ENCODE measurements at places on chromosomes 1 and 21.

DNA sequence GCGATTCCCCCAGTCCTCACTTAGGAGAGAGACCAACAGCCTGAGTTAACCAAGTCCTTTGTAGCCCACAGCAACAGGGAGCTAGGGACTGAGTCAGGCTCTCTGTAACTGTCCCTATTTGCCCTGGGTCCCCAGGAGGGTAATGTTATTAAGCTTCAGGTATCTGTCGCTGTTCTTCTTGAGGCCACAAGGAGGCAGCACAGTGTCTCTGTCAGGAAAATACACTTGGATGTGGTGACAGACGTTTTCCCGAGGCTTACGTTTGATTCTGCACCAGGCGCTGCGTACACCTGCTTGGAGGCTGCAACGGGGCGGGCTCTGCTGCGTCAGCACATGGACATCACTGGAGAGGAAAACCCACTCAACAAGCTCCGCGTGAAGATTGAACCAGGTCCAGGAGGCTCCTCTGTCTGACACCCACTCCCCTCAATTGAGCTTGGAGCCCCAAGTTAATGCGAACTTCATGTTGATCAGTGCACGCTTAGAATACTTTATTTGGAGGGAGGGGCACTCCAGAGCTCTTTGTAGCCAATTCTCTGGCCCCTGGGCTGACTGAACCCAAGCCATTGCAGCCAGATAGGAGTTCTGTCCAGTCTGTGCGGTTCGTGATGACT, 10.7 kb upstream of the ELF3 start:
- no peak for DNase-seq

DNA sequence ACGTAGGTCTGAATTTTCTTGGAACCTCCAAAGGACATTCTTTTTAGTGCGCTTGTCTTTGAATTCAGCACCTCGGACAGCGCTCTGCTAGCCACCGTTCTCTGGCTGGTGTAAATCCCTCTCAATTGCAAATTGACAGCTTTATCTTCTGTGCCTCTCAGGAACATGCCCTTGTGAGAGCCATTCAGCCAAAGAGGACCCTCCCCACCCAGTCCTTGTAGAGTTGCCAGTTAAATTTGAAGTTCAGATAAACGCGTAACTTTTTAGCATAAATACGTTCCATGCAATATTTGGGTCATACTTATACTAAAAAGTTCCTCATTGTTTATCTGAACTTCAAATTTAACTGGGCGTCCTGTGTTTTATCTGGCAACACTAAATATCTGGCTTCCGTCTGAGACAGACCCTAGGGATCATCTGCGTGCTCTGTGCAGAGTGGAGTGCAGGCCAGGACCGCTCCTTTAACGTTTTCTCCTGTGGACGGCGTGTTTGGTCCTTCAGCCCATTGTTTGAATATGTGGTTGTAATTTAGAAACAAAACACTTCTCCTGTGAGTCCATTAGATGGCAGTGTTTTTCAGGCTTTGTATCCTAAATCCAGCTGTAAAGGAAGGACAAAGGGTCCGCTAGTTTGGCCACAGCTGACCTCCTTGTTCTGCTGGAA, 7.0 kb downstream of the KCNAB2 start:
- DNase-seq = no peak

DNA sequence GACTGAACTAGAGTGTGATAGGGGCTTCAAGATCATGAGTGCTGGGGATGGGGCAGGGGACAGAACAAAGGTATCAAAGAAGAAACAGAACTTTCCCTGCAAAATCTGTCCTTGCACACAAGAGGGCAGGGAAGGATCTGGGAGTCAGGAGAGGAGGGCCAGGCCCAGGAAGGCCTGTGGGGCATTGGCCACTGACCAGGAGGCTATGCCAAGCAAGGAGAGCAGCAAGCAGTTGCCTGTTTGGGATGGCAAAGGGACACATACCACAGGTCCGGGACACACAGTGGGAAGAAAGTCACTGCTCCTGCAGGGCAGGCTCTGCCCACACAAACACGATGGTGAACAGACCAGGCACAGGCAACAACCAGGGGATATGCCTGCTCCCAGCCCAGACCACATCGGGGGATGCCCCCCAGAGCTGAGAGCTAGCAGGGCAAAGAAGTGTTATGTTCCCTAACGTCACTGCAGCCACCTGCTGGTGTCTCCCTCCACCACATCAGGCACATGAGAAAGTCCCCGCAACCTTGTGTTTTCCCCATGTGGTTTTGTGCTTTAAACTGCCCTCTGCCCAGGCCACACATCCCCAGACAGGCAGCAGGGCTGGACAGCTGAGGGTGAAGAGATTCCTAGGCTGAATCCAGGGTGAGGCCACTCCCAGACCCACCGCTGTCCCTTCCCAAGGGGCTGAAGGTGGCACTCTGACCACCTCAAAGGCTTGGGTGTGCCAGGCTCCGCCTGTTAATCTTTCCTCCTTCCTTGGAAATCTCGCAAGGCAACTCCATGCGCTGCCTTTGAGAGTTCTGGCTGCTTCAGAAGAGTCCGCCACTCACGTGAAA, 53.6 kb downstream of the KIF21B start:
- no peak for DNase-seq

GRCh38 chr1:232538224-232538942, 91.5 kb downstream of the SIPA1L2 start:
- no peak for DNase-seq

DNA sequence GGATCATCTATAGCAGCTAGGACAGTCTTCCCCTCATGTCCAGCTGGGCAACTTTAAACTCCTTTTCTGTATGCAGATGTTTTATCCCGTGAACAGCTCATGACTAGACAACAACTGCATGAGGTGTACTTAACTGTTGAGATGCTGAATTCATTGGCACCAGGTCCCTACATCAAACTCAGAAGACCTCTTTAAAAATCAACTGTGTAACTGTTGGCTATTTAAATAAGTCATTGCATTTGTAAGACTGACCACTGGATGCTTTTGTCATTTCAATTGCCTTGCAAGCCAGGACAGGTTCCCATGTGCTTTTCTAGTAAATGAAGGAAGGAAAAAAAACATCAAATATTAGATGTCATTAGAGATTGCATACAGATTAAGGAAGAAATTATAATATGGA, 28.3 kb upstream of the GORAB start:
- no peak for DNase-seq

- no peak for DNase-seq
These were observed 27.5 kb upstream of the KDM4A start for GRCh38 chr1:43622471-43622870.

DNA sequence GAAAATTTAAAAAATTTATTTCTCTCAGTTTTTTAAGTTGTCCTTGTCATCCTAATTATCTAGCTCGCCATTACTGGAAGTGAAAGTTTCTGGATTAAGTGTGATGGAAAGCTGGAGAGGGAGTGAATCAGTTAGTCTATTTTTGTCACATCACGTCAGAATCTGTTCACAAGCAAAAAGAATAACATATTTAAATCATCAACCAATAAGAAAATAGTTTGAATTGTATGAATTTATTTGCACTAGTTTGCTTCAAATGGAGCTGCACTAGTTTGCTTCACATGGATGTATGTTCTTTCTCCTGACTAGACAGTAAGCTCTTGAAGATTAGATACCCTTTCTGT, 22.8 kb downstream of the PHC2 start:
- no peak for DNase-seq

DNA sequence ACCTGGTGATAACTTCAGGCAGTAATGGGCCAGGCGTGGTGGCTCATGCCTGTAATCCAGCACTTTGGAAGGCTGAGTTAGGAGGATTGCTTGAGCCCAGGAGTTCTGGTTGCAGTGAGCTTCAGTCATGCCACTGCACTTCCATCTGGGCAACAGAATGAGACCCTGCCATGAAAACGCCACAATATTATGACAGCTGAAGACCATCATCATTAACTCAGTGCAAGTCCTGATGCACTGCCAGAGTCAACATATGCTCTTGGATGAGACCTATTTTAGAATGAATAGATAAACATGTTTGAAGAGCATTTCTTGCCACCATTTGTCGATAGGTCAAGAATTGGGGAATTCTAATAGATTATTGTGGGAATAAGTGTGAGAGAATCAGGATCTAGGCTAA, 26.4 kb downstream of the HENMT1 start:
- DNase-seq = no peak

GRCh38 chr1:18926315-18927081, 24.1 kb upstream of the ALDH4A1 start:
- peak; percentile 38 for DNase-seq

DNA sequence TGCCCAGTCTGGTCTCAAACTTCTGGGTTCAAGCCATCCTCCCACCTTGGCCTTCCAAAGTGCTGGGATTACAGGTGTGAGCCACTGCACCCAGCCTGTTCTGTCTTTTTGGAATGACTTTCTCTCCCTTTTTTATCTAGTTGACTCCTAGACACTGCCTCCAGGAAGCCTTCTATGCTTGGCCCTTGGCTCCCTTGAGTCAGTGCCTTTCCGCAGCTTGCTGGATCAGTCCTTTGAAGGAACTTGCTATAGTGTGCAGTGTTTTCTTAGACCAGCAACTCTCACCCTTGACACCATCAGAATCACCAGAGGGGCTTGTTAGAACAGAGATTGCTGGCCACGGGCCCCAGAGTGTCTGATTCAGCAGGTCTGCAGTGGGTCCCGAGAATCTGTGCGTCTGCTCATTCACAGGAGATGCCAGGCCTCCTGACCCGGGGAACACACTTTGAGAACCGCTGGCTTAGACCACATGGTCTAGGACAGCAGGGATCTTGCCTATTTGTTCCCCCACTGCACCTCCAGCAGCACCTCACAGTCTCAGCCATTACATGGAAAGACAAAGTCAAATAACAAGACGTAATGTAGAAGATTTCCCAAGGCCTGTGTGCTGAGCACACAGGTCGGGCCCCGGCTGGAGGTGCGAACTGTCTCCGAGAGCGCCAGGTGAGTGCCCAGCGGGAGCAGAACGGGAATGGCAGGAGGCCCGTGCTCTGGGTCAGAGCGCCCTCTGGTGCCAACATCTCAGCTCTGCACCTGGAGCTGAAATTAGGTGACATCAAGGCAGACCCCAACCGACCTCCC, 27.4 kb upstream of the CTPS1 start:
- peak; percentile 53 for DNase-seq

- DNase-seq = no peak
These were observed 268.8 kb upstream of the NR5A2 start for GRCh38 chr1:199758626-199759255.

DNA sequence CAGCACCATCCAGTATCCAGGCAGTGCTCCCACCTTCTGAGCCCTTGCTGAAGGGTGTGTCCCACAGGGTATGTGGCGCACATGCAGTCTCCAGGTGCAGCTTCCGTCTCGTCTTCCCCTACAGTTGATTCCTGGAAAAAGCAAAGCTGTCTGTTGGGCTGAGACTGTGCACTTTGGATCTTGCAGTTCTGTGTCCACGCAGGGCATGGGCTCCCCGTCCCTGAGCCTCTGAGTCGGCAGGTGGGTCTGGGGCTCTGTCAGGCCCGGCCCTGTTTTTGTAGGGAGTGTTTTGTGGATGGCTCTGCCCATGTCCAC, 32.8 kb downstream of the SNAP47 start:
- DNase-seq = no peak

- no peak for DNase-seq
These were observed 21.7 kb downstream of the ITPKB start for GRCh38 chr1:226717256-226717909.

GRCh38 chr1:230334447-230334837, 91.7 kb downstream of the PGBD5 start:
- DNase-seq = no peak

DNA sequence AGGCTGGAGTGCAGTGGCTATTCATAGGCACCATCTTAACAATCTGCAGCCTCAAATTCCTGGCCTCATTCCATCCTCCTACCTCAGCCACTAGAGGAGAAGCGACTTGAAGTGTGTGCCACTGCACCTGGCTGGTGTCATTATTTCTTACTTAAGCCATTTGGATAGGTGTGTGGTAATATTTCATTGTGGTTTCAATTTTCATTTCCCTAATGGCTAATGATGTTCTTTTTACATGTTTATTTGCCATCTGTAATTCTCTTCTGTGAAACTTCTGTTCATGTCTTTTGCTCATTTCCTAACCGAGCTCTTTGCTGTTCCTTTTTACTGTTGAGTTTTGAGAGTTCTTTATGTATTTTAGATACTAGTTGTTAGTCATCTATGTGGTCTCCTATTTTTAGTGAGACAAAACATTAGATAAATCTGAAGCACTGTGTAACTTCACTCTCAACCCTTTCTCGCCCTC, 66.8 kb downstream of the SLC27A3 start:
- peak; percentile 44 for DNase-seq

DNA sequence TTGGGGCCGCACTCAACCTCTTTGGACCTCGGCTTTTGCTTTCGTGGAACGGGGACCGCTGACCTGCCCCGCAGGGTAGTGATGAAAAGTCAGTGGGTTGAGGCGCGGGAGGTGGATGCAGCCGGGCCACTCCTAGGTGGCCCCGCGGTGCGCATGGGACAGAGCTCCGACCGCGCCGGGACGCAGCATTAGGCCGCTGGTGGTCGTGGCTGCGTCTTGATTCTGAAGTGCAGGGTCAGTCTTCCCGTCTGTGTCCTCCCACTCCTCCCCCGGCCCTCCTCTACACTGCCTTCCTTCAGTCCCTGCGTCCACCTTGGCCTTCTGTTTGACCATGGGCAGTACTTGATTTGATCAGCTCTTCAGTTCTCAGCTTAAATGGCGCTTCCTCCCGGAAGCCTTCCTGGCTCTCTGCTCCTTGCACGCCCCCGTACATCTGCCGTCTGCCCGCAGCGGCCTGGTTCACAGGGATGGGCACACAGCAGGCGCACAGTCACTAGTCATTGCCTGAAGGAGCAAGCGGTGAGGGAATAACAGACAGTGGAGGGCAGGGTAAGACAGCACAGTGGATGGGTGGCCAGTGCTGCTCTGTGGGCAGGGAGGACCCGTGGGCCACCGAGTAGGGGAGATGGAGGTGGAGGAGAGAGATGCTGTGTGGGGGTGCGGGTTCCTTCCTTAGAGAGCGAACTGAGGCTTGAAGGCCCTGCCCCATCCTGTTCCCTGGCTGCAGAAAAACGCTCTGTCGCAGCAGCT, 633 bp downstream of the THEMIS2 start:
- DNase-seq = no peak

DNA sequence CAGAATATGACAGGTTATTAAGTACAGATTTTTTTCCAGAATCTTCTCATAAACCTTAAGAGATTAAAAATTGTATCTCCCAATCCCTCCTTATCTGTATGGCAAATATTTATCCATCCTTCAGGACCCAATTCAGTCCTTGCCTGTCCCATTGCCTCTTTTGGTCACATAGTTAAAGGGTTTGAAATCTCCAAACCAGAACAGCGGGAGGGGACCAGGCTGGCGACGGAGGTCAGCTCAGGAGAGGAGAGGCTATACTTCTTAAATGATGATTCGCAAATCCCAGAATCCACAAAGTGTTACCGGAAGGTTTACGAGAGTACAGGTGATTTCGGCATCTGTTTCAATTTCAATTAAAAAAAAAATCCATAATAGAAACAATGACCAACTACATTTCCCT, 572.7 kb downstream of the SMYD3 start:
- no peak for DNase-seq

Data from gastrocnemius medialis (tissue), 4 donors.